ENCODE measurements at places on chromosomes 2 and 18. TPM values are rescaled to one million over a fixed set of nuclear protein-coding genes. Genes with fewer than 3 reads are reported as not detected.

TSGA10 gene
- total RNA-seq: 12.4 TPM

LINC00305 gene
- not detected for total RNA-seq

BARD1 gene
- 25.2 TPM for total RNA-seq

KLHL14 gene
- not detected for total RNA-seq

TRIM54 gene
- not detected for total RNA-seq

TRABD2A gene
- 1.5 TPM for total RNA-seq

NT5DC4 gene
- total RNA-seq: not detected

UGT1A4 gene
- 2.4 TPM for total RNA-seq

GREB1L gene
- total RNA-seq: 4.3 TPM

WDR35 gene
- total RNA-seq: 6.1 TPM

All from lower leg skin (tissue), 4 donors.